Jurkat, Clone E6-1 (cell line): ENCODE measurements at places on chromosomes 6 and 20.

DNA sequence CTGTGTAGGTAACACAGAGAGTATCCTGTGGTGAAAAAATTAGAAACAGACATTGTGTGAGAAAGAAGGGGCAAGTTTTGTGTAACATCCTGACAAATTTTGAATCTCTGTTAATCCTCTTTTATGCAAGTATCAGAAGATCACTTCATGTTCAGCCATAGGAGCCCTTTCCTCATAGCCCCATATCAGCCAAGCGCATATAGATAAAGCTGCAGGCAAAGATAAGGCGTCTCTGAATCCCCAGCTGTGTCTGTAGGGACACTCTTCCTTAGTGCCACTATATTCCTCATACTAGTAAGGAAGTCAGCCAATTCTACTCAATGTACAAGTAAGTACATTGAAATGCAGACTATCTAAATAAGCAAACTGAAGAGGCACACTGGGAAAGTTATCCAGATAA lies 22.3 kb downstream of the HTR1E start:
- no peak for DNase-seq

GRCh38 chr6:29525311-29525639 lies 34.3 kb downstream of the UBD start:
- no peak for DNase-seq

DNA sequence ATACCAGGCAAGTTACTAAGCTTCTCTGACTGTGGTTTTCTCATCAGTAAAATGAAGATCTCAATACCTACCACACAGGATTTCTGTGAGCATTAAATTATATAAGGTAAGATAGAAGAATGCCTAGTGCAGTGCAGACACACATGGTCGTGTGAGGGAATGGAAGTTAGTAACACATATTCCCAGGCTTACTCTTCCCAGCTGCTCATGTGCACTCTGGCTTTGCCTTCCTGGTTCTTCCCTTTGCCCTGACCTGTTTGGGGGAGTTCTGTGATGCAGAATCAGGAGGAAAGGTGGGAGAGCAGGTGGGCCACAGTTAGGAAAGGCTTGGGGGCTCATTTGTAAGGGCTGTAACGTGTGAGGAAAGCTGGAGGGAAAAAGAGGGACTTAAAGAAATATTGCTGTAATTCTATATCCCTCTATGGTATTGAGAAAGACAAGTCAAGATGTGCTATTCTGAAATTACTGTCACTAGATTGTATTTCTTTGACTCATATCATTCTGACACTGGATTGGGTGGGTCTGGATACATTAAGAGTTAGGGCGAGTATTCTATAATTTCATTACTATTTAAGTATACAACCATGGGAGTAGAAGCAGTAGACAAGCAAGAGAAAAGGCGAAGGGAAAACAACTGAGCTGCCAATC lies 47.7 kb downstream of the FYN start:
- DNase-seq: no peak

DNA sequence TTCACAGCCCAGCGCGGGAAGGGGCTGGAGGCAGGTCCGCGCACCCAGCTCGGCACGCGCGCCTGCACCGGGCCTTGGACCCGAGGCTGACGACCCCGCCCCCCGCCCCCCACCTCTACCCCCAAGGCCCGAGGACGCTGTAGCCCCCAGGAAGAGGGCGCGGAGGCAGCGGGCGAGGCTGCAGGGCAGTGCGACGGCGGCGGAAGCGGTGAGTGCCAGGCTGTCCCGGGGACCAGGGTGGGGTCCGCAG lies 1.2 kb downstream of the LIME1 start:
- no peak for DNase-seq

DNA sequence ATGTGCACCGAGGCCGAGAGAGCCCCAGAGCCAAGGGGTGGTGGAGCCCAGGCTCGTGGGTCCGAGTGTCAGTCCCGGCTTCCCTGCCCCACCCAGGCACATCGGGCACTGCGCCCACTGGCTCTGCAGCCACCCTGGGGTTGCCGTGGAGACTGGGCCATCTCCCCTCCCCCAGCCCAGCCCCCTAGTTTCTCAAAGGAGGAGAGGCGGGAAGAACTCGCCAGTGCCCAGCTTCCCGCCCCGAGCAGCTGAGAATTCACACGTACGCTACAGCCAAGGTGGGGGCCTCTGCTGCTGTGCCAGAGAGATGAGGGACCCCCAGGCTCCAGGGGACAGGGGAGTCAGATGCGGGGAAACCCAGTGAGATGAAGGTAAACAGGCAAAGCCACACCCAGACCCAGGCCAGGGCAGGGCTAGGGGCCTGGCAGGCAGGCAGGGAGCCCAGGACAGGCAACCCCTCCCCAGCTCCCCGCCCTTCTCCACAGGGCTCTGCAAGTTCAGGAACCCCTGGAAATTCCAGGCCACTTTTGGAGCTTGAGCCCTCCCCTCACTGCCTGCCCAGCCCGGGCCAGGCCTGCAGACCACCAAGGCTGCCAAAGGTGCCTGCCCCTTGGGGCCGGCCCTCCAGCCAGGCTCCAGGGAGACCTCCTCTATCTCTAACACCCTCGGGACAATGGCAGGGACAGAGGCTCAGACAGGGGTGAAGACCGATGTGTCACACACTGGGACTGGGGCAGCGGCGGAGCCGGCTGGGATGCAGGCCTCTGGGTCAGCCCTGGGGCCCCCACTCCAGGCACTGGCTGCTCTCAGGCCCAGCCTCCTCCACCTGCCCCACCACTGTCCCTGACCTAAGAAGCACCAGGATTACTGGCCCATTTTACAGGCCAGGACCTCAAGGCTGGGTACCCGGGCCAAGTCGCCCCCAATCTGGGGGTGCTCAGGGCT lies 6.0 kb downstream of the LAMA5 start:
- no peak for DNase-seq

GRCh38 chr20:48802647-48803046 lies 25.2 kb downstream of the PREX1 start:
- no peak for DNase-seq

GRCh38 chr6:15522026-15522425 lies 140.8 kb downstream of the DTNBP1 start:
- no peak for DNase-seq

DNA sequence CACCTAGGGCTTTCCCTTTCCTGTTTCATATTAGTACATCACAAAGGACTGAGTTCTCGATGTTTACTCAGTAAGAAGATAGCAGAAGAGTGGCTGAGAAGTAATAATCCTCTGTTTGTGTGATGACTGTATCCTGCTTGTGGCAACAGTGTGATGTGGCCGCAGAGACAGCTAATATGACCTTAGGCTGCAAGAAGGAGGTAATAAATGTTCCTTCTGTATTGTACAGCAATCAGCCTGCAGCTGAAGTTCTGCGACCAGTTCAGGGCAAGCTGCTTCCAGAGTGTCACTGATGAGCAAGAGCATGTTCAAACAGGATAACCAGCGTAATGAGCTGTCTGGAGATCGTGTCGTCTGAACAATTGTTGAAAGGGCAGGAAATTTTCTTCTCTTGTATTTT lies 70.9 kb downstream of the OPN5 start:
- DNase-seq: no peak

DNA sequence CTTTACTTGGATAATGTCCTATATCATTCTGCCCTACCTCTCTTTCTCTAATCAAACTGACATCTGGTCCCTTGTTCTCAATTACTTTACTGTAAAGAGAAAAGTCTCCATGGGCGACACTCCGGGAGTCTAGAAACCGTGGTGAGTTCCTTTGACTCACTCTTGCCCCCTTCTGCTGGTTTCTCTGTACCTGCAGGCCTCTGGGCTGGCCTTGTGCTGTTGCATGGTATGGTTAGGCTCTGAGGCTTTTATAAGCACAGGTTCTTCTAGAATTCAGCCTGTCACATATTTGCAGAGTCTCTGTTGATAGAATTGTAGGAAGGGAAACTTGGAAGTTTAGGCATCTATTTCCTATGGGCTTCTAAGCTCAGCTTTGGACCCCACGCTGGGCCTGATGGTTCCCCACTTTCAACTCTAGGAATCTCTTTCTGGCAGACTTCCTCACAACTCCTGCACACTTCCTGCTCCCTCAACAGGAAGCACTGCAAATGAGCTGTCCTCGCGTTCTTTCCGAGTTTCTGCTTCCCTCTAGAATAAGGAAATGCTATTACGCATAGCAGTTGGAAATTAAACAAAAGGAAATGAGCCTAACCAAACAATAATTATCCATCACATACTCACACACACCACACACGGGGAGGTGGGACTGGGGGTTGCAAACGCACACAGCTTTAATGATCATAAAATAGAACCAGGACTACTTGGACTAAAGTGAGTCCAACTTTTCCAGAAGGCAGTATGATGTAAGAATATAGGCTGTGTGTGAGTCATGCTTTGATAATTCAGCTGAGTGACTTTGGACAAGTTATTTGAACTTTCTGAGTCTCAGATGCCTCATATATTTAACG lies 683.3 kb downstream of the QKI start:
- no peak for DNase-seq

DNA sequence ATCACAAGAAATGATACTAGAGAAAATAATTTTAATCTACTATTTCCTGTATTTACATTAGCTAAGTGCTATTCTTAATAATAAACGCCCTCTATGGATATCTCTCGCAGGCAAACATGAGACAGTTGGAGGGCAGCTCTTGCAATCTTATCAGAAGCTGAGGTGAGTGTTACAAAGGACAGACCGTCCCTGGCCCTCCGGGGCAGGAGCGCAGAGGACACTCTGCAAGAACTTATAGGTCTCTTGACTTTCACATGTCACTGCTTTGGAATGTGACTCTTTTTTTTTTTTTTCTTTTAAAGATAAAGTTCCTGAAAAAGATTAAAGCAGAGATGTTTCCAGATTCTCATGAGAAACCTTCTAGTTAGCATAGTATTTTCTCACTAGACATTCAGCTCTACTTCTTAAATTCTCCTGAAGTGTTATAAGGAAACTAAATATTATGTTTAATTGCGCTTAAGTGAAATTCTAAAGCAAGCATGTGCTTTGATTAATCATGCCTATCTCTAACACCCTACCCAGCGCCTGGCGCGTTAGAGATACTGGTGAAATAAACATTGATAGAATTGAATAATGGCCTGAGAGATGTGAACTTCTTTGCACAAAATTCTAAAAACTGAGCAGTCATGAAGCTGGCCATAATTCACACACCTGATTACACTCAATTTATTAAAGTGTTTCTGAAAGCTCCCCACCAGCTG lies 57.4 kb downstream of the SYTL3 start:
- DNase-seq: no peak

DNA sequence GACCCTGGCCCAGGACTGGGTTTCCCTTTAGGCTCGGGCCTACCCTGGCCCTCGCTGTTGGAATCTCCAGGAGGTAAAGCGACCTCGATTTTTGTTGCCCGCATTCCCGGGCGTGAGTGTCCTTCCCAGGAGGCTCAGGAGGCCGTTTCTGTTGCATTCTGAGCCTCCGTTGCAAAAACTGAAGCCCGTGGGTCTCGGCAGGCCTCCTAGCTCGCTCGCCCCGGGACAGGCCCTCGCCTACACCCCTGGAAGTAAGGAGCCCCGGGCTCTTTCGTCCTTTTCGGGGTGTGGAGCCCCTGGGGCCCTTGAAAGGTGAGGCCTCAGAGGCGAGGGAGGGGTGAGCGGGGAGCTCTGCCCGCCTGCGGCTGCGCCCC lies 2.3 kb downstream of the NR2E1 start:
- DNase-seq: no peak

- DNase-seq: no peak
Measured at GRCh38 chr20:39909447-39909846, 779.6 kb downstream of the MAFB start.

DNA sequence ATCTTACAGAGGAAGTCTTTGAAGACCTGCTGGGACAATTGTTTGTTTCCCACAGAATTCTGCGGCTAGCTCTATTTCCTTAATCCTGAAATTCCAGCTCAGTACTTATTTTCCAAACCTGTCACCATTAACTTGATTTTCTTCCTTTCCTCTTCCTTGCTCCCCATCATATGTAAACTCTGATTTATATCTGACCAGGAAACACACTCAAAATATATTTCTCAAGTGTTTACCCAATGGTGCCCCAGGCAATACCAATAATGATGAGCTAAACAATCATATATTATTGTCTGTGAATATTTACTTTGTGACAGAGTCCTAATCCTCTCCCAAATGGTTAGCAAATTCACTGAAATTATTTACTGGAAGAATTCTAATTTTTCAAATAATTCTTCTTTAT lies 597.3 kb downstream of the PKHD1 start:
- no peak for DNase-seq

- no peak for DNase-seq
Measured at GRCh38 chr6:157514659-157515496, 133.9 kb downstream of the ZDHHC14 start.

DNA sequence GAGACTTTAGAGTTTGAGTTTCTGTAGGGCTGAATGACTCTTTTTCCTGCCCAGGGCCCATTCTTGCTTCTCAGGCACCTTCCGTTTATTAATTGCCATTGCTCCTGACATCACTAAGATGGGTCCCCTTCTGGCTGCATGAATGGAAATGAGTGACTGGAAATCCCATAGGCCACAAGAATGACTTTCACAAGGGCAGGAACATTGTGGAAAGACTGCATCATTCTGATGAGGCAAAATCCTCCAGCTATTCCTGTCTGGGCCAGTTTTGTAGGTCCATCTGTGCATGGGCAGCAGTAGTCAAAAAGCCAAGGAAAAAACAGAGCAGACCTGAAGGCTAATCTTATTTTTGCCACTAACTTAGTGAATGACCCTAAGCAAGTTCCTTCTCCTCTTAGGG lies 19.3 kb downstream of the TMEM74B start:
- no peak for DNase-seq

- no peak for DNase-seq
Measured at GRCh38 chr6:53336070-53336469, 12.7 kb downstream of the ELOVL5 start.

DNA sequence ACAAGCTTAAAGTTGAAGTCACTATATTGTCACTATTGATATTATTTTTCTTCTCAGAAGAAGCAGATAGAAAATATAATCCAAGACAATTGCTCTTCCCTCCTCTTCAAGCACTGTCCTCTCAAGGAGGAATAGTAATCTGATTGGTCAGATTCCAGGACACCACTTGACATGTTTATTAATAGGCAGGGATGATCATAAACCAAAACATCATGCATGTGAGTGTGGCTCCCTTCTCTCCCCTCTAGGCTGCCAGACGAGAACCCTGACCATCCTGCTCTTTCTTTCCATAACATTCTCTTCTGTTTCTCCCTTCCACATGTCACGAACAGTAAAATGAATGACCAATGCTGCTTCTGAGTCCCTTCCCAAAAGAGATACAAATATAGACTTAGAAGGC lies 7.5 kb downstream of the ATG5 start:
- DNase-seq: no peak

DNA sequence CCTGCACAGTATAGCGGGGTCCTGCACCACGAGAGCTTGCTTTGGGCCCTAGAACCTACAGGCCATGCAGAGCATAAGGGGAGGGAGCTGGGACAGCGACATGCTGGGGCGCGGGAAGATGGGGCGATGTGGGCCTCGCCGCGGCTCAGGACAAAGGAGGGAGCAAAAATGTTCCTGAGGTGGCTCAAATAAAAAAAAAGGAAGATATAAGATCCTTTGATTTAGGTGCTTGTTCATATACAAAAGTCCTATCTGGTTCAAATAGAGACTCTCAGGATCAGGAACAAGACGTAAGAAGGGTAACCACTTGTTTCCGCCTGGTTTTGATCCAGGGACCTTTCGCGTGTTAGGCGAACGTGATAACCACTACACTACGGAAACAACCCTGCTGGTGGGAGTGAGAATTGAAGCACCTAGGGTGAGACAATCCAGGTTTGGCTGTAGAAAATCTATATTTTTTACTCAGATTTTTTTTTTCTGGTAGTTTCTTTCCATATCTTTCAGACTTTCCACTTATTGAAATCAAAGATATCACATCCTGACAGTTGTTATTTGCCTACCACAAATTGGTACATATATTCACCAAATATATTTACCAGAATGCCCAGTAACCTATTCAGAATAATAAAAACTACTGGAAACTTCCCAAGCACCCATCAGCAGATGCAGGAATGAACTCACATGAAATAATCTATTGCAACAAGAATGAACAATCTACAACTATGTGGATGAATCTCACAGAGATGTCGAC lies 177.9 kb upstream of the ZNF184 start:
- peak; percentile 81 for DNase-seq
